NCI-H1105 (cell line): ENCODE measurements at places on chromosomes 12 and 14.

GRCh38 chr14:94679937-94680861 lies 68.0 kb downstream of the SERPINA3 start:
- DNase-seq, result no peak

- DNase-seq, result no peak
These were observed 31.2 kb downstream of the CREBL2 start for GRCh38 chr12:12642916-12643315.

GRCh38 chr14:65815127-65815526 lies 402.6 kb downstream of the FUT8 start:
- DNase-seq, result no peak

GRCh38 chr14:67674139-67674479 lies 323 bp downstream of the VTI1B start:
- DNase-seq, result peak; percentile 81

- DNase-seq, result no peak
These were observed 383.2 kb upstream of the FLRT2 start for GRCh38 chr14:85146779-85147178.

- DNase-seq, result no peak
These were observed 34.3 kb upstream of the GAS2L3 start for GRCh38 chr12:100539202-100539601.

- peak; percentile 70 for DNase-seq
These were observed 1.1 kb downstream of the ARID2 start for GRCh38 chr12:45730348-45731189.

DNA sequence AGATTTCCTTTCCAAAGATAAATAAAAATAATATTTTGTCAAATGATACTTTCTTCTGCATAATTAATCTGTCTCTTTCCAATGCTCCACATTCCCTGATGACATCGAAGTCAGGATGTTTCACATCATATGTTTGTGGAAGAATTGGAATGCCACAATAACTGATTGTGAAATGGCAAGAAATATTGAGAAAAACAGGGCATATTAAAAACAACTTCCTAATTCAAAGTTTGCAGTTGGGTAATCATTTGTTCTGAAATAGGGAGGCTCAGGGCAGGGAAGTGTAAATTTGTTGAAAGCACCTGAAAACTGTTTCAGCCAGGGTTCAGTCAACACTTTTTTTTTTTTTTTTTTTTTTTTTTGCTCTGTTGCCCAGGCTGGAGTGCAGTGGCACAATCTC lies 50.7 kb downstream of the BCAT1 start:
- DNase-seq, result no peak

DNA sequence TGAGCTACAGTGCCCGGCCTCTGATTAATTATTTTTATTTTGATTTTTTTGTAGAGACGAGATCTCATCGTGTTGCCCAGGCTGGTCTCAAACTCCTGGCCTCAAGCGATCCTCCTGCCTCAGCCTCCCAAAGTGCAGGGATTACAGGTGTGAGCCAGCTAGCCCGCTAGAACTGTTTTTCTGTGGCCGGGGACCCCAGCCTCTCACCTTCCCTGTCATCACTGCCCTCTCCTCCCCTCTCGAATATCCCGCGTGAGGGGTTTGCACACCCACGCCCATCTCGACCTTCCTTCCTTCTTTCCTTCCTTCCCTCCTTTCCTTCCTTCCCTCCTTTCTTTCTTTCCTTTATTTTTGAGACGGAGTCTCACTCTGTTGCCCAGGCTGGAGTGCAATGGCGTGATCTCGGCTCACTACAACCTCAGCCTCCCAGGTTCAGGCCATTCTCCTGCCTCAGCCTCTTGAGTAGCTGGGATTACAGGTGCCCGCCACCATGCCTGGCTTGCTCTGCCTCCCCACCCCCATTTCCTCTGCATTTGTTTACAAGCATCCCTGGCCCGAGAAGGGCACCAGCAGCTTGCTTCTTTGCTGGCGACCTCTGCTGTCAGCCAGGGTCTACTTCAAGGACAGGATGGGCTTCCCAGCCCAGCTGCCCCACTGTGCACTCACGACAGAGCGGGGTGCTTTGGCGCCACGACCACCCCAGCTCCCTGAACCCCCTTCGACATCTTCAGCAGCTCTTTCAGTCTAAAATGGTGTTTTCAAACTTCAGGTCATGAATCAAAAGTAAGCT lies 4.3 kb upstream of the TRAF3 start:
- no peak for DNase-seq

DNA sequence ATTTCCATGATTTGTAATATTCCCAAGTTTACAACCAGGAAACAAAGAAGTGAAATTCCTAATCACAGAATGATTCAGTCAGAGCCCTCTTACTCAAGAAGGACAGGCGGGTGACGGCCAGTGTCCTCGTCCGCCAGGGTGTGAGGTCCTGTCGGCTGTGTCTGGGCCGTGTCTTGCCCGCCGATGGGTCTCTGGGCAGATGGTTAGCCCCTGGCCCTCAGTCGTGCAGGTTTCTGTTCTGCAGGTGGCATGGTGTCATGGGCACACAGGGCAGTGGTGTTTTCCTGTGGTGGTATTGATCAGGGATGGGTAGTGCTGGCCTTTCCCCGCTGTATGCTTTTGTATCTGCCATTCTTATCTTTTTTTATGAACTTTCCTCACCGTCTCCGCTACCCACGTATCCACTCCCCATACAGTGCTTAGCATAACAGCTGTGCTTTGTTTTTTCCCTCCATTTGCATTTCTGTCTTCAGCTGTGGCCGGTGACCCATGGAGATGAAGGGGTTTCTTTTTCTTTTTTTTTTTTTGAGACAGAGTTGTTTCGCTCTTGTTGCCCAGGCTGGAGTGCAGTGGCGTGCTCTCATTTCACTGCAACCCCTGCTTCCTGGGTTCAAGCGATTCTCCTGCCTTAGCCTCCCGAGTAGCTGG lies 100.7 kb downstream of the TSPAN9 start:
- no peak for DNase-seq

GRCh38 chr14:99840774-99841305 lies 47.6 kb downstream of the EML1 start:
- DNase-seq, result no peak

GRCh38 chr12:116050275-116050674 lies 227.2 kb downstream of the MED13L start:
- DNase-seq, result no peak

DNA sequence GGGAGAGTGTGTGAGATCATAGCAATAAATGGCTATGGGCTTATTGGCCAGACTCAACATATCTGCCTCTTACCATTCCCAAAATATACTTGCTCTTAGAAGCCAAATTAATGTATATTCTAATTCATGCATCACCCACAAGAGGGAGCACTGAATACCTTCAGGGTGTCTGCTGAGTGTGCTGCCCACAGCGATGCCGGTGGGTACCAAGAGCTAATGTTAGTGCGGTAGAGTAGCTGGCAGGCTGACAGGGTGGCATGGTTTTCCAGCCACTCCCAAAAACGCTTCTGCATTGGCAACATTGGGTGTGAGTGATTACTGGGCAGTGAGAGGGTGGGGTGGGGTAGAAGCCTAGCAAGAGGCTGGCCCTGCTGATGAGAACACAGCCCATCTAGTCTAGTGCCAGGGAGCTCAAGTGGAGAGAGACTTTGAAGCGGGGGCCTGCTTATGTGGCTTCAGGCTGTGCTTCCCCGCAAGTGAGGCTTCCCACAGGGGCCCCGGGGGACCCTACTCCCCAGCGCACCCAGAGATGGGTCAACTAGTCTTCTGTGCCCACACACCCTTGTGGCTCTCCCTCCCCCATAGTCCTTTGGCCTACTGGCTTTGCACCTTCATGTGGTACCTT lies 9.2 kb upstream of the PLEKHD1 start:
- DNase-seq, result peak; percentile 55

- DNase-seq, result peak; percentile 15
These were observed 11.2 kb upstream of the TCP11L2 start for GRCh38 chr12:106291342-106291741.

DNA sequence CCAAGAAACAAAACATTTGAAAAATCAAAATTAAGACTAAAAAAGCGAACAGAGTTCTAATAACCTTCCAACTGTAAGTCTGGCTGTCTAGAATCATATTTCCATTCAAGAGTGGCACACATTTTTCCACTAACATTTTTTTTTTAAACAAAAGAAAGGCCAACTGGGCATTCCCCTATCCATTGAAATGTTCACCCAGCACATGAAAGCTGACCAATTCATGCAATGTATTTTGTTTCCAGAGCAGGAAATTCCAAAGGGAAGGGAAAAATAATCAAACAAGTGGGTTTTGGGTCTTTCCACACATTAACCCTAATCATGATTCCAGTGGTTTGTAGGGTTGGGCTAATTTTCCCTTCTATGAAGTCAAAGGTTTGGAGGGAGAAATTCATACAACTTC lies 206.5 kb downstream of the CALM1 start:
- no peak for DNase-seq

GRCh38 chr12:91093341-91093740 lies 18.0 kb downstream of the LUM start:
- DNase-seq, result no peak

- DNase-seq, result no peak
These were observed 109.9 kb downstream of the RIMBP2 start for GRCh38 chr12:130606231-130606630.

DNA sequence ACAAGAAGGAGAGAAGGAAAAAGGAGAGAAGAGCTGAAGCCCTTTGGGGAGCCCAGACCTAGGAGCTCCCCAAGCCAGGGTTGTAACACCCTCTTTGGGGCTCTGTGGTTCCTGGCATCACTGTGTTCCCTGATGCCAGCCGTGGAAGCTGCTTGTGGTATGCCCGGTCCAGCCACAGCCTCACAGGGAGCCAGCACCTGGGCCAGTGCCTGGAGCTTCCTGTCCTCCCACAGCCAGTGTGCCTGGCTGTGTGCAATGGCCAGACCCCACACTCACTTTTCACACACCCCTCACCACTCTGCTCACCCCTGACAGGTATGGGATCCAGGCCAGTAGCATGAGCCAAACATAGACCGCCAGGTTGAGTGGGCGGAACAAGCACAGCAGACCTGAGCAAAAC lies 834.7 kb downstream of the FLRT2 start:
- no peak for DNase-seq

DNA sequence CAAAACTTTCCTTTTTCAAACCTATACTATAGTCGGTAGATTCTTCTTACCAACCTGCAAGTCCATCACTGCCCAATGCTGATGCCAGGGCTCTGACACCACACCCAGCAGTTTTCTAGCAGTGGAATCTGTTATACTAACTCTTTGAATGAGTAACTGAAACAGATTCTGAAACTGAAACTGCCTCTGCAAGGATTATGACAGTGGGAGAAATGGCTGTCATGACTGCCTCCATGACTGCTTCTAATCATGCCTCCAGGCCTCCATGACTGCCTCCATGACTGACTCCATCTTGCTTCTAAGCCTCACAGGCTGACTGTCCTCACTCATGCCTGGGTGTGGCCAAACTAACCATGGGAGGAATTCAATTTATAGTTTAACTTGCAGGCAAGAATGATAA lies 29.4 kb upstream of the OXA1L start:
- DNase-seq, result no peak

DNA sequence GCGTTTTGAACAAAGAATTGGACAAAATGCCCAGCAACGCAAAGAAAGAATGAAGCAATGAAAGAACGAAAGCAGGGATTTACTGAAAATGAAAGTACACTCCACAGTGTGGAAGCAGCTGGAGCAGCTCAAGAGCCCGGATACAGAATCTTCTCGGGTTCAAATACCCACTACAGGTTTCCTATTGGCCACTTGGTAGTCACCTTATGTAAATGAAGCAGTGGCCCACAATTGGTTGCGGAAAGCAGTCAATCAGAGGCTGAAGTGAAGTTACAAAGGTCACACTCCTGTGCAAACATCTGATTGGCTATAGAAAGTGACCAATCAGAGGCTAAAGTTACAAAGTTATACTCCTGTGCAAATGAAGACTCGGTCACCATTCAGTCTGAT lies 15.0 kb upstream of the PPP1R13B start:
- DNase-seq, result no peak

- no peak for DNase-seq
These were observed 59.3 kb downstream of the PRICKLE1 start for GRCh38 chr12:42530284-42530683.

DNA sequence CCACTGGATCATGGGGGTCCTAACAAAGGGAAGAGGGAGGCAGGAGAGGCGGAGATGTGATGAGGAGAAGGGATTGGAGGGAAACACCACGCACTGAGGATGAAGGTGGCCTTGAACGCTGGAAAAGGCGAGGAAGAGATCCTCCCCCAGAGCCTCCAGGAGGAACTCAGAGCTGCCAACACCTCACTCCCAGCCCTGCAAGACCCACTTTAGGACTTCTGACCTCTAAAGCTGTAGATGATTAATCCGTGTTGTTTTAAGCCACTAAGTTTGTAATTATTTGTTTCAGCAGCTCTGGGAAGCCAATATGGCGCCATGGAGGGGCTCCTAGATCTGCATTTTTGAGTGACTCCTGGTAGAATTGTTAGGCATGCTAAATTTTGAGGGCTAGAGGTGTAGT lies 74.6 kb upstream of the CEP83 start:
- no peak for DNase-seq

GRCh38 chr12:94587266-94588241 lies 62.8 kb downstream of the TMCC3 start:
- DNase-seq, result no peak
